ENCODE measurements at places on chromosomes 1 and 21.

- DNase-seq, result peak; percentile 66
Measured at GRCh38 chr1:224852901-224853568, 76.4 kb upstream of the DNAH14 start.

- DNase-seq, result no peak
Measured at GRCh38 chr1:29970747-29971325, 734.5 kb downstream of the PTPRU start.

GRCh38 chr1:31714442-31715086, 10.7 kb upstream of the COL16A1 start:
- no peak for DNase-seq

DNA sequence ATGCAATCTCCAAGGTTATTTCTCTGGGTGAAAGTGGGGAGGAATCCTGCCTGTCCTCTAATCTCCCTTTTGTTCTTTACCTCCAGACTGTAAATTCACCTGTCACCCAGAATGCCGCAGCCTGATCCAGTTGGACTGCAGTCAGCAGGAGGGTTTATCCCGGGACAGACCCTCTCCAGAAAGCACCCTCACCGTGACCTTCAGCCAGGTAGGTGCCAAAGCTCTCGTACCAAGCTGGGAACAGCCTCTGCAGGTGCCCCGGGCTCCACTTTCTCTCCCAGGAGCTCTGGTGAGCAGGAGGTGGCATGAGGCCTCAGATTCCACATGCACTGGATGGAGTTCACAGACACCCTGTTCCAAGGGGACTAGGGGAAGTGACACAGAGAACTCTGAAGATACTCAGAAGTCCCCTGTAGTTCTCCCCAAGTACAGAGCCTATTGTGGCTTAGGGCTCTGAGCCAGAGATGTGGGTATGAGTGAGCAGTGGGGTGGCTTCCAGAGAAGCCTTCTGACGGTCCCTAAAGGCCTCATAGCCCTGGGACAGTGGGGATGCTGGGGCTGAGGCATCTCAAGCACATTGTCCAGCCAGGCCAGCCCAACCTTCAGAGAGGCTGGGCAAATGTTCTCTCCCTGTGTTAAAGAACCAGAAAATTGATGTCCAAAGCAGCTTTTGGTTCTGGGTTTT, 30.9 kb downstream of the RASSF5 start:
- DNase-seq, result no peak

DNA sequence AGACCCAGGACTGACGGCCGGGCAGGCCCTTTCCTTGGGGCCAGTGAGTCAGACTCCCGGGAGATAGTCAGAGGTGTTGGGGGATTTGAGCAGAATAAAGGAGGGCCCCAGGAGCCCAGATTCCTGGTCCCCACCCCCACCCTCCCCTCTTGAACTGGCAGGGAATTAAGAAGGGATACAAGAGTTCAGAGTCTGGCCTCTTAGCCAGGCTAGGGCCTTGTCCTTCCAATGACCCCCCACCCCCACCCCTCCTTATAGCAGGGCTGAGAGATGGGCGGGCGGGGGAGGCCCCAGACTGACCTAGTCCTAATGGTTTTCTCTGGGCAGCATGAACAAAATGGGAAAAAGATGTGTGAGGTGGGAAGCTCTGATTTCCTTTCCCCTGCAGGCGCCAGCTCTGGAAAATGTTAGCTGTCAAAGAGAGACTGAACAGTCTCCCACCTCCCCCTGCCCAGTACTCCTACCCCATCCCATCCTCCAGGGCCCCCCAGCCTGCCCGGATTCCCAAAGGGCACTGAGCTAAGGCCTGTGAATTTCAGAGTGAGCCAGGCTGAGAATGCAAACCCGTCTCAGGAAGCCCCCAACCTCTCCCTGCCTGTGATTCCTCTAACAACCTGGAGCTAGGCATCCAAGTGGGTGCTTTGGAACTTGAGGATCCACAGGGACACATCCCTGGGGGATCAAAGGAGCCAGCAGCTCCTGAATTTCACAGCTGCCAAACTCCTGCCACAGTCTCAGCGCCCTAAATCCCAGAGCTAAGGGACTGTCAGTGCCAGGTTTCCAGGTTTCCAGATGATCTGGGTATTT, 5.8 kb upstream of the CRABP2 start:
- no peak for DNase-seq
